ENCODE measurements at places on chromosomes 2 and 18.

GRCh38 chr2:10232096-10232815, 70.4 kb upstream of the HPCAL1 start:
- DNase-seq: no peak

DNA sequence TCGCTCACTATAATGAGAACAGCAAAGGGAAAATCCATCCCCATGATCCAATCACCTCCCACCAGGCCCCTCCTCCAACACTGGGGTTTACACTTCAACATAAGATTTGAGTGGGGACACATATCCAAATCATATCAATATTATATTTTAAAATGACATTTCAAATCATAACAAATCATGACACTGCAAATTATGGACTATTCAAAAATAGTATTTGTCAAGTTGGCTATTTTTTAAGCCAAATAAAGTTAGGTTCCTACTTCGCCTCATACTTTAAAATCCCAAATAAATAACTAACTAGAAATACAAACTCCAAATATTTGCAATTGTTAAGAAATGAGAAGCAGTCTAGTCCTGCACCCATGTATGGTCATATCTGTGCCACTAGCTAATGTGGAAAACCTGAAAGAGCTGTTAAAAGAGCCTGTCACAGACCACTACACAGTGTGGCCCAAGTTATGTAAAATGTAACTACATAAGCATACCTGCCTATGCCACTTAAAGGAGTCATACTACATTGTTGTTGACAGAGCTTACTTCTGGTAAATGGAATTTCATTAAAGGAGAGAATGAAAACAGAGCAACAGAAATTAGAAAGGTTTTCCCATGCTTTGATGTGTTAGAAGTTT, 334.7 kb upstream of the GULP1 start:
- no peak for DNase-seq

DNA sequence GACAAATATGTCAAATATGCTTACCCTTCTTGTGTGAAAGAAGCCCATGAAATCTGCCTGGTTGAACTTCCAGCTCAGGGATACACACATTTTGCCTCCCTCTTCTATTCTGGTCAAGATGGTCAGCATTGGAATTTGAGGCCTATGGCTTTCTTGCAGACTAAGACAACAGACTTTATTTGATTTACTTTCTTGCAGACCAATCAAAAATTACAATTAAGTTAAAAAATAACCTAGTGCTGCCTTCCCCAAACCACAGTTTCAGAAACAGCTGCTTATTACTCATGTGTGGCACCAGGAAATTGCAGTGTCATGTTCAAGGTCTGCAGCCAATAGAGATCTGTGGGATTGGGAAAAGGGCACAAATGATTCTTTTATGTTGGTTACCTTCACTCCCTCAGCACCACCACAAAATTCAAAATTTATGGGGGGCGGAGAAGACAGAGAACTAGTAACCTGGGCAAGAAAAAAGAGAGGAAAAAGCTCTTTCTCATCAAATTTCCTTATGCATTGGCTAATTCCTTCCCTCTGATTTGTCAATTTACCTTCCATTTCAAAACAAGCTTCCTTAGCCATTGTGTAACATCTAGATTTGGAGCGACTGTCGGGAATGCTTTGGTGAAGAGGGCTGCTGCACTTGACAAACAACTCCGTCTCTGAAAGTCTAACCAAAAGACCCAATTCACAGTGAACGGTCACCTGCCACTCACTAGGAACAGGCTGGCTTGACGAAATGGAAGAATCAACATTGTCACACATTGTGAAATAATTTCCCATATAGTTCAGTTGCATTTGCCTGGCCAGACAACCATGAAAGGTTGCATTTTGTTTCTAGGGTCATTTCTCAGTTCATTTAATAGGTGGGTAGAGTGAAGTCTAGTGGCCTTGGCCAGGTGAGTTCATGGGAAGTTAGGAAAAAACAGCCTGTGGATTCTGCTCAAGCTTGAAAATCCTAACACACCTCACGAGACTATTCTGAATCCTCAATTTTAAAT, 100.4 kb upstream of the FZD5 start:
- no peak for DNase-seq

GRCh38 chr2:237593596-237594320, 3.2 kb upstream of the RAB17 start:
- no peak for DNase-seq

- no peak for DNase-seq
Observed at GRCh38 chr2:38461470-38461869, 84.4 kb upstream of the ATL2 start.

GRCh38 chr2:45833301-45833967, 182.0 kb downstream of the PRKCE start:
- no peak for DNase-seq

DNA sequence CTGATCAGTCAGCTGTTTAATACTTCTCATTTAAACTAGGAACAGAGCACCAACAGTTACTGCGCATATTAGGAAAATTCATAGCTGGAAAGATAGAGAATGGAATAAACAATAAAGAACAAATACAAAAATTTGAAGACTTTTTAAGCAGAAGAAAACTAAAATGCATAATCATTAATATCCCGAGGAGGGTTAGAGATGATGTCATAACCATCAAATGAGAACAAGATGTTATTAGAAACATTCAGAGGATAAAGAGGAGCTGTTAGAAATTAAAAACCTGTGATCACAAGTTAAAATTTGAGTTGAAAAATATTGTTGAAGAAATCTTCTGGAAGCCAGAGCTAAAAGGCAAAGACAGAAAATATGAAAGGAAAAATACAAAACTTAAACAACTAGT, 54.0 kb upstream of the ALKAL2 start:
- DNase-seq: no peak

DNA sequence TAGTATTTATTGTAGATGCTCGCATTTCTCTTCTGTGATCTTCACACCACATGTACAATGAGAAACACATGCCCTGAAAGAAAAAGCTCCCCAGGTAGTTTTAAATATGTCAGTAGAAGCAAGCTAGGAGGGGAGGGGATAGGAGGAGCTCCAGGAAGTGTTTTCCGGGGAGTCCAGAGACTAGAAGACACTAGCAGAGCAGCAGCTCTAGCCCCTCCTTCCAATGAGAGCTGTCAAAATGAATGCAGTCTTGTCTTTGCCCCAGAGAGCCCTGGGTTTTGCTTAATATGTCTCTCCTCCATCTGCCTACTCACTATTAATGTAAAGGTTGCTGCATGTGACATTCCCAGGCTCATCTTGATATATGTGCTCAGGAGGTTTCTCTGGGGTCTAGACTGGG, 462.6 kb upstream of the SOX11 start:
- DNase-seq: no peak

GRCh38 chr18:34752056-34752455, 42.0 kb downstream of the DTNA start:
- no peak for DNase-seq

DNA sequence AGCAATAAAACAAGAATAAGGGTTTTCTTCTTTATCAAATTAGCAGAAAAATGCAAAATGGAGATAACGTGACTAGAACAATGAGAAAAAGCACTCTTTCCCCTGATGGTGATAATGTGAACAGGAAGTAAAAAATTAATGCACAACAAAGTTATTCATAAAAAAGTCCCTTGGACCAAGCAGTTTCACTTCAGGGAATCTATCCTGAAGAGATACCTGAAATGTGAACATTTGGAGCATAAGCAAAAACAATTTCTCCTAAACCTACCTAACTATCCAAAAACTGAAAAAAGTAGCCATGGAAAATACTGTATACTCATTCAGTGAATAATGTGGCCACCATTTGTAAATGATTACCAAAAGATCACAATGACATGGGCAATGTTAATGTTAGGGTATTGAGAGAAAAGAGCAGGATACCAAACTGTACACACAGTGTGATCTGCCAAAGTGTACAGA, 48.7 kb downstream of the TRIP12 start:
- no peak for DNase-seq

DNA sequence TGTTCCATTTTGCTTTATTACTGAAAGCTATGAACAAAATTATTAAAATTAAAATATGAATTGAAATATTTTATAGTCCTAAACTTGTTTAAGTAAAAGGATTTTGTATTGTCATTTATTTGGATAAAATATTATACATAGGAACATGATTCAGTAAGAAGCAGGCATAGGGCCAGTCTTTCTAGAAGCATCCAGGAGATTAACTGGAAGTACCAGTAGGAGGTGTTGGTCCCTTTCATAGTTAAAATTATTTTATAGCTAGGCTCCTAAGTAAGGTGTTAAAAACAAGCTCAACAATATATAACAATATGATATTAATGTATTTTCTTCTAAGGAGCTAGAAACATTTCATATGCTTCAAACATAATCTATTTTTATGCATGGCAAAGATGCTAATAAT, 43.7 kb downstream of the FIGN start:
- no peak for DNase-seq

DNA sequence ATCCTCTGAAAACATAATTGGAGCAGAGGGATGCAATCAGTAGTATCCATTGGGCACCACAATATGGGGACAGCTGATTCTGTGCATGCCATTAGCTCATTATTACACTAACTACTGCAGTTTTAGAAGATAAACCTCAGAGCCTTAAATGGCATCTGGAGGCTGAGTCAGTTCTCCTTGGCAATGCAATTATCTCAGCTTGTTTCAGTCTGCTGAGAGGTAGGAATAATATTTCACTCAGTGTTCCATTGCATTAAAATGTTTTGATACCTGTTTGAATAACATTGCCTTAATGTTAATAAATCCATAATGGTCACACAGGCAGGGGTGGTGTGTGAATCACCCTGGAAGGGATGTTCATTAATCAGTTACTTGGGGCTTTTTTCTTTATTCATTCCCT, 309.6 kb downstream of the LRRTM1 start:
- DNase-seq: no peak

GRCh38 chr2:158662421-158662820, 132.7 kb upstream of the DAPL1 start:
- no peak for DNase-seq

- no peak for DNase-seq
Observed at GRCh38 chr2:136246086-136246669, 128.2 kb upstream of the CXCR4 start.

DNA sequence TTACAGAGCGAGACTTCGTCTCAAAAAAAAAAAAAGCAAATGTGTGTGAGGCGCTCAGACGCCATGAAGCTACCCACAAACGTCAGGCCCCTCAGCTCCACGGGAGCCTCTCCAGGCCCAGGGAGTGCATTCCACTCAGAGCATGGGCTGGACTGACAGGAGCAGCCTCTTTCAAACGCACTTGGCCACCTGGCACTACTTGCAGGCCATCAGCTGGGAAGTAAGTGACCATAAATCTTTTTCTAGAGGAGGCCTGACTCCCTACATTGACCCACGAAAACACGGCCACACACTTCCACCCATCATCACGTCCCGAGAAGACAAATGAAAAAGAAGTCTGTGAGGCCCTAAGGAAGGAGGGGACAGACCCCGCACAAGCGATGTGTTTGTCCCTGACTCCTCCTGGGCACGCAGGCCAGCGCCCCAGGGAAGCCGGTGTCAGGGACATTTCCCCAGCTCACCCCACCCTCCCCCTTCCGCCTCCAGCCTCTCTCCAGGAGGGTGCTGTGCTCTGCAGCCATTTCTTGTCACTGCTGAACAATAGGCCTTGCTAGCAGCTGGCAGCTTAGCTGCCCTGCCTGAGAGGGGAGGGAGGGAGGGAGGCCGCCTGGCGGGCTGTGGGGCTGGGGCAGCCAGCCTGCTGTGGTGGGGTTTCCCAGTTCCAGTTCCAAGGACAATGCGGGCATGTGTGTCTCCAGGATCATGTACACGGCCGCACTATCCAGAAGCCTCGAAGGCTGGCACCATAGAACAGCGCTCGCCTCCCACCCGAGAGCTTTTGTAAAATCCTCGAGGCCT, 26.6 kb downstream of the SERTAD2 start:
- no peak for DNase-seq

All from NT2/D1 (cell line).